Small intestine (tissue), 16 donors: ENCODE measurements at places on chromosomes 2 and 18. TPM values are rescaled to one million over a fixed set of nuclear protein-coding genes. Genes with fewer than 3 reads are reported as not detected.

Gene TUBA3E
- not detected for polyA plus RNA-seq

Gene RAPGEF4
- 6.3 TPM for polyA plus RNA-seq

Gene ACMSD
- not detected for polyA plus RNA-seq

Gene LOXL3
- 0.22 TPM for polyA plus RNA-seq

Gene MATN3
- 1.0 TPM for polyA plus RNA-seq
